ENCODE measurements at places on chromosomes 11 and 22. TPM values are rescaled to one million over a fixed set of nuclear protein-coding genes. Genes with fewer than 3 reads are reported as not detected.

- no peak for DNase-seq
Measured at GRCh38 chr22:17716529-17716928, 57.7 kb downstream of the BID start.

Gene INS
- not detected for polyA plus RNA-seq

- no peak for DNase-seq
Measured at GRCh38 chr11:72613977-72614376, 60.2 kb downstream of the PDE2A start.

- peak; percentile 22 for DNase-seq
Measured at GRCh38 chr11:9717719-9718118, 53.8 kb downstream of the SWAP70 start.

DNA sequence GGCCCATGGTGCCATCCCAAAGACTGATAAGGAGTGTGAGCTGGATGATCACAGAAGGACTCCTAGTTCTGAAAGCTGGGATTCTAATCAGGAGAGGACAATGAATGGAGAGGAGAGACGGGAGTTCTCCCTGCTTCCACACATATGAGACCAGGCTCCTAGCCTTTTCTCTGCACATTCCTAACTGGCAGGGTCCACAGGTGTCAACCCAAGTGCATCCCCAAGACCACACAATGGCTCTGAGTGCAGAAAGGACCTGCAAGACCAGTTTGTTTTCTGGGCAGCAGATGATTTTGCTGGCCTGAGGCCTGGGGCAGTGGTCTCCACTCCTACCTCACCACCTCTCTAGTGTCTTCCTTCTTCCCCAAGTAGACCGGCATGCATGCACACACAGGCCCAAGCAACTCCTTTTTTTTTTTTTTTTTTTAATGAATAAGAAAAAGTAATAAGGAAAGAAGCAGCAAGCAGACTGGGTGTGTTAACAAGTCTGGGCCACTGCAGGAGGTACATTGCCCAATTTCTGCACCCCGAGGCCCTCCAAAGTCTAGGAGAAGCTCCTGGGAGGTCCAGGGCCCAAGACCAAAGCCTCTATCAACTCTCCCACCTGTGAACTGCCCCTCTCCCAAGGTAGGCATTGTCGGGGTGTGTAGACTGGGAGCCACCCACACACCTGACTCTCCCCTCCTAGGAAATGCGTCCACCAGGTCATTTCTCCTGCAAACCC lies 1.2 kb upstream of the TSKU start:
- DNase-seq, result no peak

DNA sequence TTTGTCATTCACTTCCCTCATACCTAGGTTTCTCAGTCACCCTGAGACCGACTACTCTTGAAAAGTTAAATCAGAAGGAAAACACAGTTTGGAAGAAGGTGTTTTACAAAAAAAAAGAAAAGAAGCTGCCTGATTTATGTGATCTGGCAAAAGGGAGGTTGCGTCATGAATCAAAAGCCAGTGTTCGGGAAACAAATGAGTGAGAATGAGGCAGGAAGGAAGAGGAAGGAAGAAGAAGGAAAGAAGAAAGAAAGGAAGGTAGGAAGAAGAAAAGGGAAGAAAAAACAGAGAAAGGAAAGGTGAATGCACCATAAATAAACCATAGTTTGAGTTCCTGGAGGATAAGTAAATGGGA lies 314.6 kb downstream of the BLID start:
- no peak for DNase-seq

Gene LMNTD2
- 1.1 TPM for polyA plus RNA-seq

- no peak for DNase-seq
Measured at GRCh38 chr11:31798057-31798553, 13.0 kb downstream of the PAX6 start.

Gene CTSF
- polyA plus RNA-seq, result 25.1 TPM

GRCh38 chr11:116823031-116823843 lies at the start of gene APOA4:
TSS of gene APOA4 (minus strand) at chr11:116823304. CDS start at chr11:116823191, 113 bp downstream.
- DNase-seq, result no peak

- DNase-seq, result no peak
Measured at GRCh38 chr22:24540470-24540869, 14.5 kb downstream of the GUCD1 start.

DNA sequence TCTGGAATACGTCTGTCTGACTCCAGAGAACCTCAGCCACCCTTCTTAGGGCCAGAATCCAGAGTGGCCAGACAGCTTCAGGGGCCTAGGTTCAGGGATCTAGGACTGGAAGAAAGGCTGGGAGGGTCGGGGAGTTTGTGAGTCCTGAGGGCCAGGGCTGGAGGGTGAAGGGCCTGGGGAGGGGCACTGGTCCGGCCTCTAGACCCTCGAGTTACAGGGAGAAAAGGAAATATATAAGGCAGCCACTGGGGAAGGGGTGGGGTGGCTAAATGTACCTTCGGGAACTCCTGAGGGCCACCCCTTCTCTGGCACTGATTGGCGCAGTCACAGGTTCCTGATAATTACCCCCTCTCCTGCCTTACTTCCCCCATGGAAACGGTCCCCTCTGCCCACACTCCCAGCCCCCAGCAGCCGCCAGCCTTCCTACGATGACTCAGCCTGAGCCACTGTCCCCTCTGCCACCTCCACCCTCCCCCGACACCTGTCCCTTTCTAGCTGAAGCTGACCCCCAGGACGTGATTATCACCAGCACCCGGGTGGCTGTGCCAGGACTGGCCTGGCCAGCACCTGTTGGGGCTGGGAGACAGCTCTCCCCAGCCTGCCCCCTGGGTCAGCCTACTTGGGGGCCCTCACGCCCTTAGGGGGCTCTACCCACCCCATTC lies 26.4 kb downstream of the MB start:
- DNase-seq, result peak; percentile 33

- DNase-seq, result no peak
Measured at GRCh38 chr11:101721270-101721669, 137.5 kb upstream of the TRPC6 start.

Gene CDC42EP2
- 19.7 TPM for polyA plus RNA-seq

GRCh38 chr22:44256556-44257485 lies 55.9 kb downstream of the SHISAL1 start:
- no peak for DNase-seq

DNA sequence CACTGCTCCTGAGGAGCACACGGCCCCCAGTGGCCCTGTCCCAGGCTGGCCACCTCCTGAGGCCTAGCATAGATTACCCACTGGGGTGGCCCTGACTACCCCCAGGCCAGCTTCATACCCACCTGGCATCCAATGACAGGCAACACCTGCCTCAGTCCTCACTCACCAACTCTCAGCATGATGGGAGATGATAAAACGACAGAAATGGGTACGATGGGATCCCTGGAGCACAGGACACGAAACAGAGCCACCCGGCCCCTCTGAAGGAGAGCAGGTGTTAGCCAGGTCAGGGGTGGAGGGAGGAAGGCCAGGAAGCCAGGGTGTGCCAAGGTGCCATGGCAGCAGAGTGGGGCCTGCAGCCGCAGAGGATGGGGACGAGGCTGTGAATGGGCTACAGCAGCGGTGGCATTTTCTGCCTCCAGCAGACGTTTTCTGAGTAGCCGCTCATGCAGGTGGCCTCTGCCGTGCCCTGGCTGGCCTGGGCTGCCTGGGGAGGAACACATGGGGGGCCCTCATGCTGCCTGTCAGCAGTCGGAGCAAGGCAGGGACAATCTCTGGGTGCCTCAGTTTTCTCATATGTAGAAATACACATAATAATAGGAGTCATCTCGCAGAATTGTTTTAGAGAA lies 50.2 kb upstream of the FGF3 start:
- no peak for DNase-seq

GRCh38 chr11:2555891-2556290 lies 111.1 kb downstream of the KCNQ1 start:
- DNase-seq, result no peak

GRCh38 chr11:64771861-64772260 lies 6.5 kb downstream of the SF1 start:
- DNase-seq, result no peak

DNA sequence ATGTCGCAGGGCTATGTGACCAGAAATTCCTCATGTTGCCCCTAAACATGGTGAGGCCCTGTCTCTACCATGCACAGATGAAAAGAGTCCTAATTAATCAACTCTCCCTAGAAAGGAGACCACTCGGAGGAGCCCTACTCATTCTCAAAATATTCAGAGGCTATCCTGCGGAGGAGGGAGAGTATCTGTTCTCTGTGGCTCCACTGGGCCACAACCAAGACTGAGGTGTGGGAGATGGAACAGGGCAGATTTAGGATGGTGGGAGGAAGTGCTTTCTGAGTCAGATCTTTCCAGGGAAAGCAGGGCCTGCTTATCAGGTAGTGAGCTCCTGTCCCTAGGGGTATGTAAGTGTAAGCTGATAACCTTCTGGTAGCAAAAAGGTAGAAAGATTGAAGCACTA lies 37.0 kb upstream of the PRDM11 start:
- peak; percentile 6 for DNase-seq

Data from muscle of back (tissue), 13 donors.